ENCODE measurements at places on chromosomes 13 and 19.

DNA sequence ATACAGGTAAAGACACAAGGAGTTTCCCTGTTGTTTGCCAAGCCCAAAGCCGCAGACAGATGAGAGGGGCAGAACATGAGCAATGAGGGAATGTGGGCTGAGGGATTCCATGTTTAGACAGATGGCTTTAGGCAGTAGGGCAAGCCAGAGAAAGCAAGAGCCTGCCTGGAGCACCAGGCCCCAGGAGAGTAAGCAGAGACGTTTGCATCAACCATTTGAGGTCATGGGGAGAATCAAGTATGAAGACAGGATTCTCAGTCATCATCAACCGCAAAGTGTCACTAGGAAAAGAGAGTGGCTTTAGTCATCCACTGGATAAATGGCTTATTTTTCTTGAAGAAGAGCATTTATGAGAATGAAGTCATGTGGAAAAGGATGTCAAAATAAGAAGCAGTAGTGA lies 184.7 kb downstream of the COG6 start:
- no peak for DNase-seq

- DNase-seq, result no peak
Measured at GRCh38 chr19:1991018-1991913, 24.2 kb downstream of the BTBD2 start.

- DNase-seq, result peak; percentile 65
Measured at GRCh38 chr19:34220472-34221063, 33.8 kb upstream of the GARRE1 start.

- no peak for DNase-seq
Measured at GRCh38 chr13:47303626-47304025, 406.8 kb upstream of the HTR2A start.

- DNase-seq, result no peak
Measured at GRCh38 chr13:43171489-43171888, 148.1 kb downstream of the DNAJC15 start.

Measured in muscle of back (tissue), 13 donors.